Prostate gland (tissue), 2 donors: ENCODE measurements at places on chromosomes 16 and 17. TPM values are rescaled to one million over a fixed set of nuclear protein-coding genes. Genes with fewer than 3 reads are reported as not detected.

- H3K36me3 ChIP-seq = no peaks in the 10 kb centered on the region
- DNase-seq = no peak
- H3K27ac ChIP-seq = no peak overlapping the region
- peaks cover 4% of the 10 kb centered on the region for H3K4me1 ChIP-seq
Observed at GRCh38 chr17:41531993-41532392, 3.9 kb upstream of the KRT19 start.

- no peak for DNase-seq
- H3K36me3 ChIP-seq = no peaks in the 10 kb centered on the region
- no peaks in the 10 kb centered on the region for H3K4me1 ChIP-seq
- H3K4me3 ChIP-seq = no peak overlapping the region
- H3K27me3 ChIP-seq = no peaks in the 10 kb centered on the region
Observed at GRCh38 chr16:83098536-83098935, 471.8 kb downstream of the CDH13 start.

Gene NPIPA5
- 8.3 TPM for total RNA-seq

DNA sequence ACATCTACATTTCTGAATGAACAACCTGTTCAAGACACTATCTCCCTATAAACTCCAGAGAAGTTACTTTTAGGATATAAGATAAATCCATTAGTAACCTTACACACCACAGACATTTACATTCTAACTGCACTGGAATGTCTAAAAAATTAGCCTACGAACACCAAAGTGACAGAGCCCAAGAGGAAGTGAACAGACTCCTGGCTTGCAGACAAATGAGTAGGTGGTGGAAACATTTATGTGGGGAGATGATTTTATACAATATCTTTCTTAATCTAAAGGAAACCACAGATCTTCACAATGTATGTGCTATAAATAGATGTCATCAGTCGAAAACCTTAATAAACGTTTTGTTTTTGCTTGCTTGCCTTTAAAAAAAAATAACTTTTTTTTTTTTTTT is 18.8 kb downstream of the ZNF652 start:
- no peaks in the 10 kb centered on the region for H3K4me1 ChIP-seq
- peak overlapping the region; percentile 22 for H3K27ac ChIP-seq
- H3K36me3 ChIP-seq = no peaks in the 10 kb centered on the region
- DNase-seq = no peak

GRCh38 chr17:41654678-41655607 is 30.6 kb upstream of the KRT17 start:
- peaks cover 9% of the 10 kb centered on the region for H3K4me1 ChIP-seq
- H3K27me3 ChIP-seq = no peaks in the 10 kb centered on the region
- no peaks in the 10 kb centered on the region for H3K36me3 ChIP-seq
- no peak for DNase-seq

GRCh38 chr17:40447148-40447644 is 3.9 kb downstream of the IGFBP4 start:
- H3K36me3 ChIP-seq = no peaks in the 10 kb centered on the region
- peaks cover 9% of the 10 kb centered on the region for H3K4me1 ChIP-seq
- H3K27me3 ChIP-seq = no peaks in the 10 kb centered on the region
- H3K27ac ChIP-seq = peak overlapping the region; percentile 61

DNA sequence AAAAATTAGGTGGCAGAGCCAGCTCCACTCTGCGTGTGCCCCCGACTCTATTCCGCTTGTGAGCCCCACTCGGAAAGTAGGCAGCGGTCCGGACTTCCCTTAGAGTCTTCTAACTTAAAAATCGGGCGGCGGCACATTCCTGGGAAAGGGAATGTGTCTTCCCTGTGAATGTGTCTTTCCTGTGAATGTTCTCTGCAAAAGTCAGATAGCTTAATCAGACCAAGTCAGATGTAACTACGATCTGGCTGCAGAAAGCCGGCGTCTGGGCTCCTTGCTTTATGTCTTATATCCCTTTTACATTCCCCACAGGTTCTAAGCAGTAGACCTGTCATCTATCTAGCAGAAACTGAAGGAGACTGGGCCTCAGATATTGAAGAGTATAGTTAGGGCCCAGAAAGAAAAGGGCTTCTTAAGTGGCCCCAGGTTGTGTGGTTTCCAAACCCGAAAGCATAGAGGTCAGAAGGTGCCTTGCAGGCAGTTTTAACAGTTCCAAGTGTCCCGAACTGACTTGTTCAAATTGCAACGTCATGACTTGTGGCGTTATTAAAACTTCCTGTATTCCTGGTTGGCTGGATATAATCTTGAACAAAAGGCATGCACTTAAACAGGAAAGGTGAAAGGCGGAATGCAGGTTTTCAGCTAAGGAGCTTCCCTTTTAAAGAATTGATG is 601 bp downstream of the PHKB start:
- H3K27ac ChIP-seq = peak overlapping the region; percentile 100
- peak overlapping the region; percentile 72 for H3K4me3 ChIP-seq
- H3K27me3 ChIP-seq = no peaks in the 10 kb centered on the region
- H3K4me1 ChIP-seq = no peaks in the 10 kb centered on the region
- no peaks in the 10 kb centered on the region for H3K36me3 ChIP-seq

DNA sequence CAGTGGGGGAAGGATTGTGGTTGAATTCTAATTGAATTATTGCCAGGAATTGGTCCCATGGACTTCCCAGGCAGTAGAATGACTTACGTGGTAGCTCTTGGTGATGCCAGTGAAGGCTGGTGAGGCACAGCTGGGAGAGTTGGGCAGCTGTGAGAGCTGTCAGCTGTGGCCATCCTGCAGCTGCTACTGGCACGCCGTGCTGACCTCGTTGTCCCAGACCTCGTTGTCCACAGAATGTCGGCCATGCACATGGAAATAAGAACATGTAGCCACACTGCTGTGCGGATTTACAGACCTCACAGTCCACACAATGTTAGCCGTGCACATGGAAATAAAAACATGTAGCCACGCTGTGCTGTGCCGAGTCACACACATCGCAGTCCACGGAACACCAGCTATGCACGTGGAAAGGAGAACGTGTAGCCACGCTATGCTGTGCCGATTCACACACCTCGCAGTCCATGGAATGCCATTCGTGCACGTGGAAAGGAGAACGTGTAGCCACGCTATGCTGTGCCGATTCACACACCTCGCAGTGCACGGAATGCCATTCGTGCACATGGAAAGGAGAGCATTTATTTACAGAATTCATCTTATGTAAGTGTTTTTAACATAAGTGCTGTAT is 59.2 kb downstream of the BANP start:
- no peak for DNase-seq
- H3K4me3 ChIP-seq = no peak overlapping the region
- peaks cover 10% of the 10 kb centered on the region for H3K36me3 ChIP-seq
- H3K4me1 ChIP-seq = no peaks in the 10 kb centered on the region
- H3K27me3 ChIP-seq = no peaks in the 10 kb centered on the region

- no peak overlapping the region for H3K27ac ChIP-seq
- no peaks in the 10 kb centered on the region for H3K27me3 ChIP-seq
- H3K4me1 ChIP-seq = no peaks in the 10 kb centered on the region
- DNase-seq = no peak
- no peak overlapping the region for H3K4me3 ChIP-seq
- no peaks in the 10 kb centered on the region for H3K36me3 ChIP-seq
Observed at GRCh38 chr16:72255786-72256185, 83.8 kb upstream of the PMFBP1 start.

GRCh38 chr17:1931844-1932579 is 93.1 kb downstream of the RTN4RL1 start:
- peaks cover 11% of the 10 kb centered on the region for H3K4me1 ChIP-seq
- peak; percentile 36 for DNase-seq
- no peak overlapping the region for H3K27ac ChIP-seq
- H3K36me3 ChIP-seq = no peaks in the 10 kb centered on the region

DNA sequence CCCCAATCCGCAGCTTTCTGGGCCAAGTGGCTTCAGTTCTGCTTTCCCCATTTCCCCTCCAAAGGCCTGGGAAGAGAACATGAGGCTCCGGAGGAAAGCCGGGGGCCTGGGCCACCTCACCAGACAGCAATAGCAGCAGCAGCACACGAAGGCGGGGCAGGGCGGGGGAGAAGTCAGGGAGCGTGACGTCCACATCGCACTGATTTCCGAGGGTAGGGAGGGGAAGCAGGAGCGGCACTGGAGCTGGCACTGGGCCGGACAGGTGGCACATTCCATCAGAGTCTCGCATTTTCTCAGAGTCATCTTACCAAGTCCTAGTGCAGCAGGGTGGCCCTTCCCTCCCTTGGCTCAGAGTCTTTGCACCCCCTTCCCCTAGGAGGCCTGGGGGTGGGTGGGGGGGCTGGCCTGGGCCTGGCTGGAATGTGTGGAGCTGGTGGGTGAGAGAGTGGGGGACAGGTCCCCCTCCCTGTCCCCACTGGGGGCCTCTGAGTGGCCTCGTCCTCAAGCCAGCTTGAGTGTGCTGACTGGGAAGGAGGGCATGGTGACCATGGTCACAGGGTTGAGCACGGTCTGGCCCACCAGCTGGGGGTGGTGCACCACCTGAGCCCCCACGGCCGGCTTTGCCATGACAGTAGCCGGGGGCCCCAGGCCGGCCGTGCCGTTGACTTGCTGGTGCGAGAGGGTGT is 14.3 kb downstream of the MNT start:
- peaks cover 12% of the 10 kb centered on the region for H3K36me3 ChIP-seq
- H3K4me1 ChIP-seq = peaks cover 17% of the 10 kb centered on the region
- H3K27ac ChIP-seq = no peak overlapping the region
- DNase-seq = no peak
- H3K4me3 ChIP-seq = no peak overlapping the region
- no peaks in the 10 kb centered on the region for H3K27me3 ChIP-seq

GRCh38 chr17:22233382-22233781 is 541.1 kb downstream of the KCNJ18 start:
- no peak for DNase-seq
- no peaks in the 10 kb centered on the region for H3K27me3 ChIP-seq
- no peaks in the 10 kb centered on the region for H3K36me3 ChIP-seq
- no peak overlapping the region for H3K4me3 ChIP-seq
- H3K27ac ChIP-seq = no peak overlapping the region
- no peaks in the 10 kb centered on the region for H3K4me1 ChIP-seq
